ENCODE measurements at places on chromosomes 7 and 10.

DNA sequence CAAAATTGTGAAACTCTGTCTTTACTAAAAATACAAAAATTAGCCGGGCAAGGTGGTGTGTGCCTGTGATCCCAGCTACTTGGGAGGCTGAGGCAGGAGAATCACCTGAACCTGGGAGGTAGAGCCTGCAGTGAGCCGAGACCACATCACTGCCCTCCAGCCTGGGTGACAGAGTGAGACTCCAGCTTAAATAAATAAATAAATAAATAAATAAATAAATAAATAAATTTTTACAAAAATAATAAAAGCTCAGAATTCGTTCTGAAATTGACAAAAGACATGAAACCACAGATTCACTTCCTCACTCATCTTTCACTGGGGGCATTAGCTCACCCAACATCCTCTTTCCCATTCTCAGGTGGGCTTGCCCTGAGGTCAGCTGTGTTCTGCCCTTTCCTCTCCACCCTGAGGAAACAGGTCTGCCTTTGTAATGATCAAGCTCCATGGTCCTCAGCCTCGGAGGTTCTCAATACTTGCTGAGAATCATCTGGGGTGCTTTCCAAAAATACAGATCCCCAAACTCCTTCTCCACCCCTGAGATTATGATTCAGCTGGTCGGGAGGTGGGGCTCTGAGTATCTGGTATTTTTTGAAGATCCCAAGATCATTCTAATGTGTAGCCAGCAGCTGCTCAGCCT lies 29.2 kb upstream of the APBB1IP start:
- DNase-seq: no peak

GRCh38 chr7:75993689-75994387 lies 557 bp downstream of the TMEM120A start:
- DNase-seq: no peak

DNA sequence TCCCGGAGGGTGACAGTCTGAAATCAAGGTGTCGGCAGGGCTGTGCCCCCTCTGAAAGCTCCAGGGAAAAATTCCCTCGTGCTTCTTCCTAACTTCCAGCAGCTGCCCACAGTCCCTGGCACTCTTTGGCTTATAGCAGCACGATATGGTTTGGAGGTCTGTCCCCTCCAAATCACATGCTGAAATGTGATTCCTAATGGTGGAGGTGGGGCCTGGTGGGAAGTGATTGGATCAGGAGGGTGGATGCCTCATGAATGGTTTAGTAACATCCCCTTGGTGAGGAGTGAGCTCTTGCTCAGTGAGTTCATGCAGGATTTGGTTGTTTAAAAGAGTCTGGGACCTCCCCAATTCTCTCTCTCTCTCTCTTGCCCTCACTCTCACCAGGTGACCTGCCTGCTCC lies 51.1 kb downstream of the GPAM start:
- no peak for DNase-seq

GRCh38 chr7:130127404-130127803 lies 57.1 kb downstream of the KLHDC10 start:
- DNase-seq: no peak

DNA sequence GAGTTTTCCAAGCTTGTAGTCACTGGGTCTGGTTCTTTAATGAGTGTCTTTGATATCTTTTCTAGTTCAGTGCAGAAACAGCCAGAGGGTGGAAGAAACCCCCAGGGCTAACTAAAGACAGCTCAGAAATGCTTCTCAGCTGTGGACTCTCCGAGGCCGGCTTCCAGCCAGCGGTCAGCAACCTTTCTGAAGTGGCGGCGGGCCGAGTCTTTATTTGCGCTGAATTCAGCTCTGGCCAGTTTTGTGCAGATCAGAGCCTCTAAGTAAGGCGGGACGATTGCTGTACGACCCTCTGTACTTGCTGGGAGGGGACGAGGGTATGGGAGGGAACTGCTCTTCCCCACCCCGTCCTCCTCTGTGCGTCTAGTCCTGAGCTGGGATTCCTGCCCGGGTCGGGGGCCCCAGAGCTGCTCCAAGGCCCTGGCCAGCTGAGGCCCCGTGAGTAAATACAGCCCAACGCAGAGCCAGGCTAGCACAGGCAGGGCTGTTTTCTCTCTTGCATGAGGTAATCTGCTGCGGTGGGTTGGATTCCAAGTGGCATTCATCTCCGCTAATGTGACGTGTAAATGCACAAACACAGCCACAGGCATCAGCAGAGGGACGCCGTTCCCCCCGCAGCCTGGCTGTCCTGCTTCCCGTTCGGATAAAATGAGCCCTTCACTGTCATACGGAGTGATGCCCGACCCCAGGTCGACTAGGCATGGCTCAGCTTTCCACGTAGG lies 159.8 kb downstream of the PIP4K2A start:
- no peak for DNase-seq

GRCh38 chr10:24947304-24948097 lies 4.9 kb downstream of the PRTFDC1 start:
- no peak for DNase-seq
